ENCODE measurements at places on chromosomes 6 and 20.

- DNase-seq = no peak
Measured at GRCh38 chr6:48426636-48427035, 315.6 kb upstream of the PTCHD4 start.

DNA sequence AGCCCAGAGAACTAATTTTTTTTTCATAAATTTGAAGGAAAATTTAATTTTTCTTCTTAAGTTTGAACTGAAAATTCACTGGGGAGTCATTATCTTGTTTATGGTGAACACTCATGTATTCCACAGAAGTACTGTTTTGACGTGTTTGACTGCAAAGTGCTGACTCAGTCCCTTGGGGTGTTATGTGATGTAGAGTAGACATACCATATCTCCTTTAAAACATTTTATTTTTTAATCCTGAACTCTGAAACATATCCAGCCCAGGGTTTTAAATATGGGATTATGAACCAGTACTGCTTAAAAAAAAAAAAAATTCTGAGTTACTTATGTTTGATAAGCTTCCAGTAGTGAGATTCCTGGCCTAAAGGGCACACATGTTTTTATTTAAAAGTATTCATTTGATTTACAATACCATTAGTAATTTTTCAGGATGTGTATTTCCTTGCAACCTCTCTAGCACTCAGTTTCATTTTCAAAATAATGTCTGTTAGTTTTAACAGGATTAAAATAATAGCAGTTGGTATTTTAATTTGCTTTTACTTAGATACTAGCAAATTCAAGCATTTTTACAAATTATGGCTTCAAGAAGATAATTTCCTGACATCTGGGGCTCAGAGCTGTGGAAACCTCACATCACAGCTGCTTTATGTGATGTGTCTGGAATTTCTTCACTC is 81.7 kb upstream of the PDE10A start:
- DNase-seq = no peak

DNA sequence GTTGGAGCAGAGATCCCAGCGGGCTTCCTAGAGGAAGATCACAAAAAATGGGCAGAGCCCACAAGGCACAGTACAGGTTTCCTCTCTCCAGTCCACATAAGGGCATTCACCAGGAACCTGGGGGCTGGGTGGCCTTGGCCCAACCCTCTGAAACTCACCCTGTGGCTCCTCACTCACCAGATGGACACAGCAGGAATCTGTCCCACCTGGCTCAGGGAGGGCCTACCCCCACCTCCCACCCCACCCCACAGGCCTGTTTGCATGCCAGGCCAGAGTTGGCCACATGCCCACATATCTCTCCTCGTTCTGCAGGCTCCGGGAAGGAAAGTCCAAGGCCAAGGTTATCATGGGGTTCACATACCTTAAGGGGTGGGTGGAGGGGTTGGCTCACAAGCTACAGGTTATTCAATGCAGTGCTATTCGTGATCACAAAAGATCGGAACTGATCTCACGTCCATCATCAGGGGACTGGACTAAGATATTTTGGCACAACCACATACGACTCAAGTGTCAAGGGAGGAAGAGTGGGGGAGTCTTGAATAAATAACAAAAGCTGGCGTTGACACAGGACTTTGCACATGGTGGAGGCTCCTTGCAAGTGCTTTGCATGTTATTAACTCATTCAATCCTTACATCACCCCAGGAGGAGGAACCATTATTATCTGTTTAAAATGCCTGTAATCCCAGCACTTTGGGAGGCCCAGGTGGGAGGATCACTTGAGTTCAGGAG is 13.0 kb downstream of the RIPOR3 start:
- DNase-seq = no peak

- DNase-seq = no peak
Measured at GRCh38 chr20:16212790-16213189, 360.5 kb downstream of the KIF16B start.

GRCh38 chr6:71460933-71461332 is 172.3 kb downstream of the OGFRL1 start:
- no peak for DNase-seq

DNA sequence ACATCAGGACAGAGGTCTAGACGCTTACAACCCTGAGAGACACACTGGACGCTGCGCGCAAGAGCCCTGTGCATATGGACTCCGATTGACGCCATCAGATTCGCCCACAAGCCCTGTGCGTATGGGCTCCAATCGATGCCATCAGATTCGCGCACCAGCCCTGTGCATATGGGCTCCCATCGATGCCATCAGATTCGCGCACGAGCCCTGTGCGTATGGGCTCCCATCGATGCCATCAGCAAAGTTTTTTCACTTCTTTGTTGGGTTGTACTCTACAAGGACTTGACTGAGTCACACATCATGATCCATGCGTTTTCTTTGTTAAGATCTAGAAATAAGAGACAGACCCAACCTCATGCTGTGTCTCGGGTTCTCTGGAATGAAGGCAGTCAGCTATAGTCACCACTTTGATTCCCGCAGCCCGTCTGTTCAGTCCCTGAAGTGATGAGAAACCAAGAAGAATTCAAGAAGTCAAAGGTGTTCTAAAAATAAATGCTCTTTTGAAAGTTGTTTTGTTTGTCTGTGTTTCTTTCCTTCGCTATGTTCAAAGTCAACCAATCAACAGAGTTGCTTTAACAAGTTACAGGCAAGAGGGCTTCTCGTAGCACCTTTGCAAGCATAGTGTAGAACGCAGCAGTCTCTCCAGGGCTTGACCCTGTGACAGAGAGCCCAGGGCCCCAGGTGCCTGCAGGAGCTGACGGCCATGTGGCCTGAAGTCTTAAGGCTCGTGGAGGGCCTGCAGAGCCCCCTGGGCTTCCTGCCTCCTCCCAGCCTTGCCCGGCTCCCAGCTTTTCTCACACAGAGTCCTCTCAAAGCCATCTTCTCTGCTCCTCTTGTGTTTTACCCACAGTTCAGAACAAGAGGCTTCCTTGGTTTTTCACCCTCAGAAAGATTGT is 7.9 kb downstream of the RPS6KA2 start:
- no peak for DNase-seq

DNA sequence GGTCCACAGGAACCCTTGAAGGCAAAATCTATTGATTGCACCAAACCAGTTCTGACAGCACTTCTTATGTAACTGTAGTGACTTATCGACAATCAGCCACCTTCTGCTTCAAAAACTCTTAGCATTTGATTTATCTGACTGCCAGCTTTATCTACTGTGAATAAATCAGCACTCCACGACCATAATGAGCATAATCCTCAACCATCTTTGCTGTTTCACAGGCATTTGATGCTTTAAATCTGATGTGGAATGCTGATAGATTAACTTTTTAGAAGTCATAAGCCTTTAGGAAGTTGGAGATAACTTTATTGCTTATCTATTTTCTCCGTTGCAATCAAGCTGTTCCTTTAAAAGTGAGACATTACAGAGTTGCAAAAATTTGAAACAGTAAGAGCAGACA is 101.5 kb upstream of the PTCHD4 start:
- no peak for DNase-seq

DNA sequence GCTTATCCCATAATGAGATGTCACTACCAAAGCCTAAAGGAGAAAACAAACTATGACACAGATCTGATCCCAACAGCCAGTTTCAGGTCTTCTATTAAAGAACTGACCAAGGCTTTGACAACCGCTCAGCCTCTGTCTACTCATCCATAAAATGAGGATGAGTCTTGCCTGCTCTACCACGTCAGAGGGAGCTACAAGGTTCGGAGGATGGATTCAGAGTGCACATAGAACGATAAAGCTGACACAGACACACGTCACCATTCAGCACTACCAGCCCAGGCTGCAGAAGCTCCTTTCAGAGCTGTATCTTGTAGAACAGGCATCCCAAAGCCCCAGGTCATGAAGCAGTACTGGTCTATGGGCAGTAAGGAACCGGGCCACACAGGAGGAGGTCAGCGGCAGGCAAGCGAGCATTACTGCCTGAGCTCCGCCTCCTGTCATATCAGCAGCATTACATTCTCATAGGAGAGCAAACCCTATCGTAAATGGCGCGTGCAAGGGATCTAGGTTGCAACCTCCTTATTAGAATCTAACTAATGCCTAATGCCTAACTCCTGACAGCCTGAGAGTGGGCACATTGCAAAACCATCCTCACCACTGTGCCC is 25.1 kb downstream of the KIF16B start:
- DNase-seq = no peak

- no peak for DNase-seq
Measured at GRCh38 chr6:129233458-129234134, 350.7 kb downstream of the LAMA2 start.

GRCh38 chr6:14784596-14785492 is 461.0 kb upstream of the JARID2 start:
- no peak for DNase-seq

GRCh38 chr6:21850691-21851090 is 257.1 kb downstream of the SOX4 start:
- DNase-seq = no peak

DNA sequence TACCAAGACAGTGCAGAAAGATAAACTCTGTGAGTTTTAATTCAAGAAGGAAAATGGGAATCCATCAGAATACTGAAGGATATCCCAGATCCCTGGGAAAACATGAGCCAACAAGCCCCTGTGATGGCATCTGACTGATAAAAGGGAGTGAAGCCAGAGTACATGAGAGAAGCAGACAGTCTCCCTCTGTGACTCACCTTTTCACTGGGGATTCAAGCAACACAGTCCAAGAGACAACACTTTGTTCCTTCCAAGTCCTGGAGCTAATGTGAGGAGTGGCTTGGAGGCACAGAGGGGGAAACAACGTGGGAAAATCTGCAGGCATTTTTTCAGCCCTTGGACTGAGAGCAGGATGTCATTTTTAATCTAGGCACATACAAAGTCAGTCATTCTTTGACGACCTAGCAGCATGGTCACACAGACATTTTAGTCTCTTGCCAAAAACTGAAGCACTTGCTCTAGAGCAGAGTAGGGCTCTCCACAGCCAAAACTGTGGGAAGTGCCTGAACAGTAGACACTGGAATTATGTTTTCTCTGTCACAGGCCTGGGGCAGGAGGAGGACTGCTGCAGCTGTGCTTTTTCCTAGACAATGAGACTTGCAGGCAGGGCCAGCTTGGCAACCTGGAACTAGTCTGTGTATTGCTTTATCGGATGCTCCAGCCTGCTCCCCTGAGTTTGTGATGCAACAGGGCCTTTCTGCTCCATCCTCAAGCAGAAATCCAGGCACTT is 465.0 kb upstream of the GJE1 start:
- DNase-seq = no peak

DNA sequence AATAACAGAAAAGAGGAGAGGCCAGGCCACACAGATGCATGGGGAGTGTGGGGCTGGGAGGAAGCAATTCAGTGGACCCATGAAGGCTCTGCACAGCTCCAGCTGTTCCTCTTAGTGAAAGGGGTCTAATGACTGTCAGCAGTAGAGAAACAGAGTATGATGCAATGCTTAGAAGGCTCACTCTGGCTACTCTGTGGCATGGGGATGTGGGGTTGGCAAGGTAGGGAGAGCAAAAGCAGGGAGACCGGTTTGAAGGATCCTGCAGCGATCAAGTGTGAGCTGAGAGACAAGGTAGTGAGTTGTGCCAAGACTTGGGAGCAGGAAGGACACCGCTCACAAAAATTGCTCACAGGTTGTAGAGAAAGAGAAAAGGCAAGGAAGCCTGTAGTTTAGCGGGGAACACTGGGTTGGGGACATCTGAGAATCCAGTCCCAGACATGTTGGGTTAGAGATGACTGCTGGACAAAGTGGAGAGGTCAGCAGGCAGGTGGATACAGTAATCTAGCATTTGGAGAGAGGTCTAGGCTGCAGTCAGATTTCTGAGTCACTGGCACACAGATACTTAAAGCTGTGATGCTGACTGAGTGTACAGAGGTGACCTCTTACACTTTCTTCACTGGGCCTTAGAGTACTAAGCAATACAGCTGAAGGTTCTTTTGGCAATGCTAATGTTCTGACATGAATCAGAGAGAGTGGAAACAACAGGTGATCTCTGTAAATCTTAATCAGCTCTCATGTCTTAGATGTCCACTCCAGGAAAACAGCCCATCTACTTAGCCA is 27.1 kb downstream of the NAPB start:
- no peak for DNase-seq

GRCh38 chr6:34891296-34891695 is 2.2 kb downstream of the ANKS1A start:
- no peak for DNase-seq

- no peak for DNase-seq
Measured at GRCh38 chr20:6811262-6812035, 44.0 kb downstream of the BMP2 start.

- DNase-seq = no peak
Measured at GRCh38 chr6:4093288-4093687, 14.4 kb upstream of the FAM217A start.

GRCh38 chr6:166004471-166004870 is 163.2 kb downstream of the TBXT start:
- DNase-seq = no peak

GRCh38 chr6:21396313-21396712 is 197.2 kb upstream of the SOX4 start:
- DNase-seq = no peak

DNA sequence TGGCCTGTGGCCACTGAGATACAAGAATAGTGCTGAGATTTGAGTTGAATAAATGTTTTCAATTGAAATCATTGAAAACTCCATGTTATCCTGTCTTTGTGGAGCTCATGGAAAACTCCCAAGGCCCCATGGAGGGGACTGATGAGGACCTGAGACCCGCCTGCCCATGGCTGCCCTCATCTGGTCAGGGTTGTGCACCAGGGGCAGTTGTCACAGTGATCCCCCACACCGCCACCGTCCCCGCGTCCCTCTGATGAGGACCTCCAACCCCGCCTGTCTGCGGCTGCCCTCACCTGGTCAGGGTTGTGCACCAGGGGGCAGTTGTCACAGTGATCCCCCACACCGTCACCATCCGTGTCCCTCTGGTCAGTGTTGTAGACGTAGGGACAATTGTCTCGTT is 27.8 kb downstream of the THBS2 start:
- DNase-seq = no peak

DNA sequence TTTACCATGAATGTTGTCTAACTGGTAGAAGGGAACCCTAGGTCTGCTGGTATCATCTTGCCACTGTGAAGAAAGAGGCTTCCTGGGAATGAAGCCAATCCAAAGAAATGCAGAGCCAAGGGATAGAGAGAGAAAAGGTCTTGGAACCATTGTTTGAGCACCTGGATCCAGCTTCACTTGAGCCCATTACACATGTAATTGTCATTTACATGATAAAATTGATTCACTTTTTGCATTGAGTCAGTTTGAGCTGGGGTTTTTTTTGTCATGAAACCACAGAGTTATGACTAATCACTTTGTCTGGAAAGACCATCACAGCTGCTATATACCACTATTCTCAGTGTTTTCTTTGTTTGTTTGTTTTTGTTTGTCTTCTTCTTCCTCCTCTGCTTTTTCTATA is 112.3 kb downstream of the CBLN4 start:
- no peak for DNase-seq

DNA sequence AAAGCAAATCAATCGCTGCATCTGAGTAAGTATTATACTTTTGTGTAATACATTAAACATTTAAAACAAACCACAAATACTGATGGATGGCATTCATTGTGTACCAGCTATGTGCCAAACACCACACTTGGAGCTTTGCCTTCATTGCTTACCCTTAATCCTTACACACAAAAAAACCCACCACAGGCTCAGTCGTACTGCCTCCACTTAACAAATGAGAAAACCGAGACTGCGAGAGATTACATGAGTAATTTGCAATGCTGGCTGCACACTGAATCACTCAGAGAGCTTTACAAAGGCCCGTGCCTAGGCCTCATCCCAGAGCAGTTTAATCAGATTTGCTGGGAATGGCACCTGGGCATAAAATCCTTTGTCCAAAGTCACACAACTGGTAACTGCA is 130.5 kb downstream of the EDN1 start:
- DNase-seq = no peak

- DNase-seq = no peak
Measured at GRCh38 chr20:17701826-17702225, 2.1 kb downstream of the BANF2 start.

GRCh38 chr6:15063253-15063853 is 182.5 kb upstream of the JARID2 start:
- DNase-seq = no peak
